ENCODE measurements at places on chromosomes 5 and 9.

DNA sequence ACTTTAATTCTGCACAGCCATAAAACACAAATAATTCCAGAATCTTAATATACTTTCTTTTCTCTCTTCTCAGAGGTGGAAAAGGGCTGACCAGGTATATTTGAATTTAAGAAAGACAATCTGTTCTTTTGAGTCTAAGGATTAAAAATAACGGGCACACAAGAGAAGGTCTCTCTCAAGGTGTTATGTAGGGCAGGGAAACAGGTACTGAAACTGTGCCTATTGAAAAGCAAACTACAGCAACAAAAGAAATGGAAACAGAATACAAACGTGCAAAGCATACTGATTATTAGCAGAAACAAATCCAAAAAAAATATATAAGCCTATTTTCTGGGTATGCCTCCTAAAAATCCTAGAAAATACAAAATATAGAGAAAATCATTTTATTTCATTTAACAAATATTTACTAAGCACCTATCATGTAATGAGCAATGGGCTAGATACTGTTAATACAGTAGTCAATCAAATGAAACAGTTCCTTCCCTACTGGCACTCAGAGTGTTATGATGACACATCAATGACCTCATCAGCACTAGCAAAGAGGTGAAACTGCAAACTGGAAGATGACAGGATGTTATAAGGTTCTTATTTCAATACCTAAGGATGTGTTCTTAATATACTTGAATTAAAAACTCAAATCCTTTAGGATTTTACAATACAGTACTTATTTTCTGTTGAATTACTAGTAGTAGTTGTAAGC is 87.7 kb downstream of the AUH start:
- DNase-seq: no peak

- no peak for DNase-seq
These were observed 1021.9 kb downstream of the CDH12 start for GRCh38 chr5:21831145-21831787.

- no peak for DNase-seq
These were observed 208.3 kb upstream of the ZNF608 start for GRCh38 chr5:124954784-124955183.

- DNase-seq: no peak
These were observed 87.7 kb downstream of the FOCAD start for GRCh38 chr9:20771729-20772128.

DNA sequence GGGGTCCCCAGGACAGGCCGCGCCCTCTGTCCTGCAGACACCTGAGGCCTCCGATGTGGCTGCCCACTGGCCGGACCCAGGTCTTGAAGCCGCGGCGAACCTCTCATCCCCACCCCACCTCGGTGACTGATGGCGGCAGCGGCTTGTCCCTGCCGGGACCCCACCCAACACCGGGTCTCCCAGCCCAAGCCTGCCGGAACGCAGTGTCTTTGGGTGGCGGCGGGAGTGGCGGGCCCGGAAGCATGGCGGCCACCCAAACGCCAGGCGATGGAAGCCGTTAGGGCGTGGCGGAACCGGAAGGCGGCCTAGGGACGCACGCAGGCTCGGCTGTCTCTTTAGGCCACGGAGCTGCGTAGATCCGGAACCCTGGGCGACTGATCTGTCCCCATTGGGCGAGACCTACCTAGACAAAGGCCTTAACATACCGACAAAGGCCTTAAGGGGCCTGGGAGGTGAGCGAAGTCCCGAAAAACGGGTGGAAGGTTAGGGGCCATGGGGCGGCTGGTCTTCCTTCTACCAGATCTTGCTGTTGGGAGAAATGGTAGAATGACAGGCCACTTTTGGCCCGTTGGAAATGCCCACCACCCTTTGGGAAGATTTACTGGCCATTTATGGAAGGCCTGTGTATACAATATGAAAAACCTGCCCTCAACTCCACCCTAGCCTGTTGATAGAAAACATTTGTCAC is 94.6 kb upstream of the SMC2 start:
- DNase-seq: no peak

- no peak for DNase-seq
These were observed 99.3 kb upstream of the ZNF366 start for GRCh38 chr5:72606525-72606924.

GRCh38 chr9:97526895-97527575 is 25.6 kb downstream of the TMOD1 start:
- peak; percentile 7 for DNase-seq

GRCh38 chr5:173457482-173457881 is 129.3 kb upstream of the STC2 start:
- DNase-seq: no peak

- peak; percentile 73 for DNase-seq
These were observed 7.2 kb downstream of the HMGCS1 start for GRCh38 chr5:43305948-43306565.

DNA sequence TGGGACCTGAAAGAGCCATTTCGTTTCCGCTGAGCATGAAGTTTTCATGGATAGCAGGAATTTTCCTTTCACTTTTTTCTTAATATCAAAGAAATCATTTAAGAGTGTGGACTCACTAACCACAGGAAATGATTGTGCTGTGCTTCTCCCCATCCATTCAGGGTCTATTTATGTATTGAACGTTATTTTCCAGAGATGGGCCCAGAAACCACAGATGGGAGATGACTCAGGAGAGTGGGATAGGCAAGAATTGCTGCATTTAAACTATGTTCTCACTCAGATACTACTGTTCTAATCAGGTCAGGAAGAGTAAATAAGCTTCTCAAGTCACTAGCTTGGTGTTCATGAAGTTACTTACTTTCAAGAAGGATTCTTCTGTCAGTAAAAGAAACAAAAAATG is 763.8 kb downstream of the DTWD2 start:
- no peak for DNase-seq

DNA sequence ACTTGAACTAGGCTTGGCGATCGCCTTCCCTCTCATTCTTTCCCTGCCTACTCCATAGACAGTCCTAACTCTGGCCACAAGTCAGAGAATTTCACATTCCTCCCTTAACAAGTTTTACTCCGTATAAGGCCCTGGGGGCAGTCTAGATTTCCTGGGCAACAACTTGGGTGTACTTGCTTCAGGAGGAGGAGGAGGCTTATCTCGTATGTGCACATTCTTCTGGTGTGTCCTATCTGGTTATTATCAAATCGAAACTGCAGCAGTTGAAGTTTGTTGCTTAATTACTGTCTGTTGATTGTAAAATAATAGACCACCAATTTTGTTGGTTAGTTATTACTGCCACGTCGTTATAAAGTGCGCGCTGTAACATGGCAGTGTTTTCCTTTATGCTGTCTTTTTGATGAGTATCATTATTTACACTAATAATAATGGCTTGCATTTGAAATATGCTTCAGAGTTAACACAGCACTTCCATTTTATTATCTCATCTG is 42.0 kb downstream of the PIP5K1B start:
- DNase-seq: no peak

- DNase-seq: no peak
These were observed 670.8 kb downstream of the ACTL7B start for GRCh38 chr9:108184941-108185340.

- no peak for DNase-seq
These were observed 2.5 kb downstream of the DOK3 start for GRCh38 chr5:177507165-177507564.

- DNase-seq: no peak
These were observed 71.9 kb downstream of the RALGPS1 start for GRCh38 chr9:126986506-126986951.

DNA sequence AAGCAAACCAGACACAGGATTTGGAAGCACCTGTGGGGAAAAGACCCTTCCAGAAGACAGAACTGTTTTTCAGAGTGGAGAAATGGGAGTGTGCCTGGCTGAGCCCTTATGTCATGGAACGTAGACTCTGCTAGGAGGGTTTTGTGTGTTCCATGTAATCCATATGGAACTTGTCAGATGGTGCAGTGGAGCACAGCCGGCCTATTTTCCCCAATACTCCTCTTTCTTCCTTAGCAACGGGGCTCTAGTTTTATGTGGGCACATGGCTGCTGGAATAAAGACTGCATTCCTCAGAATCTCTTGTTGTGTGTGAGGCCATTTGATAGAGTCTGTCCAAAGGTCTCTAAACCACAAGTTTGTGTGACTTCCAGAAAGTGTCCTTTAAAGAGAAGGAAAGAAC is 284.0 kb downstream of the DRD1 start:
- no peak for DNase-seq

GRCh38 chr5:143629871-143630659 is 181.9 kb upstream of the HMHB1 start:
- DNase-seq: no peak

DNA sequence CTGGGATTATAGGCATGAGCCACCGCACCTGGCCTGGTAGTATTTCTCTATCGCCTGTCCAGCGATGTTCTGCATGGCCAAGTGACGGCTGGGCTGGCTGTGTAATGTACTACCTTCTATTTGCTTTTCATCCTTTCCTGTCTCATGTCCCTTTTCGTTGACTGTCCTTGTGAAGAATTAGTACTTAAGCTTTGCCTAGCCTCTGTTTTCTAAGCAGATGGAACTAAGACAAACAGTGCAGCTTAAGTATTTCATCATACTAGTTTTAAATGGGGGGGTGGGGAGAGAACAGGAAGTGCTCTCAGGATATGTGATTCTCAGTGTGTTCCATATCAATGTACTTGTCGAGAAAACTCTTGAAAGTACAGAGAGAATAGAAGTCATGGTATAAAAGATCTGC is 31.7 kb upstream of the CCL21 start:
- DNase-seq: peak; percentile 50

GRCh38 chr5:140242099-140242498 is 60.8 kb downstream of the PFDN1 start:
- no peak for DNase-seq

DNA sequence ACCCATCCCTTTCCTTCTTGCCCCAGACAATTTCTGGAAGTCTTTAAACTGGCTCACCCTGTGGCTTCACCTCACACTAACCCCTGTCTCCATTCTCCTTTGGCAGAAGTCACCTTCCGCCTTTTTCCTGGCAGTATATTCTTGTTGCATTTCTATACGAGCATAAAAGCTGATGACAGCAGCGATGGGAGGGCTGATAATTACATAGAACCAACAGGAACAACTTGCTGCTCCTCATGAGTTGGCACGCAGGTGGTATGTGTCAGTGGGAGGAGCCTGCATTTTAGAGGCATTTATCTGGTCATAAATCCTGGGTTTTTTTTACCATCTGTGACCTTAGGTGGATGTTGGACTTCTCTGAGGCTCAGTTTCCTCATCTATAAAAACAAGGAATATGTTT is 61.4 kb upstream of the CKMT2 start:
- no peak for DNase-seq

DNA sequence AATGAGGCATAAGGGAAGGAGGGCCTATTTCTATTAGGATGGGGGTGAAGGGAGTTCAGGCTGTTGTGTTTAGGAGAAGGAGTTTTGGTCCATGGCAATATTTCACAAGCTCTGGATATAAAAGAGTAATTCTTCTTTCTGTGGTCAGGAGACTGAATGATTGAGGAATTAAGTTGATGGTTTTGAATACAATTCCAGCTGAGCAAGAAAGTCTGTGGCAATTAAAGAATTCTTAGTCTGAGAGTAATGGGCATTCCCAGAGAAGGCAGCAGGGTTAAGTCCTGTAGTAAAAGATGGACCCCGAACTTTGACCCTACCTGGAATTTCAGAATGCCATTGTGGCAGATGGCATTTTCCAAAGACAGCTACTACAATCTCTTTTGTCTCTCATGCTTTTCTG is 202.6 kb downstream of the TLE4 start:
- DNase-seq: no peak

GRCh38 chr9:136019681-136020060 is 58.5 kb upstream of the UBAC1 start:
- no peak for DNase-seq

DNA sequence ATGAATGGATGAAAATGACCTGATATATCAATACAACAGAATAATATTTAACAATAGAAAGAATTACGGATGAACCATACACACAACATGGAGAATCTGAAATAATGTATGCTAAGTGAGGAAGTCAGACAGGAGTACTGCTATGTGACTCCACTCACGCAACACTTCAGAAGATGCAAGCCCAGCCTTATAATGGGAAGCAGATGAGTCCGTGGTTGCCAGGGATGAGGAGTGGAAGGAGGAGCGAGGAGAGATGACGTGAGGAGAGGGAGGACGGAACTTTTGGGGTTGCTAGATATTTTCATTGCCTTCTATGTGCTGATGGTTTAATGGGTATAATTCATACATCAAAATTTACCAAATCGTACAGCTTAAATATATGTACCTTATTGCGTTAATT is 55.4 kb upstream of the ERCC6L2 start:
- no peak for DNase-seq

DNA sequence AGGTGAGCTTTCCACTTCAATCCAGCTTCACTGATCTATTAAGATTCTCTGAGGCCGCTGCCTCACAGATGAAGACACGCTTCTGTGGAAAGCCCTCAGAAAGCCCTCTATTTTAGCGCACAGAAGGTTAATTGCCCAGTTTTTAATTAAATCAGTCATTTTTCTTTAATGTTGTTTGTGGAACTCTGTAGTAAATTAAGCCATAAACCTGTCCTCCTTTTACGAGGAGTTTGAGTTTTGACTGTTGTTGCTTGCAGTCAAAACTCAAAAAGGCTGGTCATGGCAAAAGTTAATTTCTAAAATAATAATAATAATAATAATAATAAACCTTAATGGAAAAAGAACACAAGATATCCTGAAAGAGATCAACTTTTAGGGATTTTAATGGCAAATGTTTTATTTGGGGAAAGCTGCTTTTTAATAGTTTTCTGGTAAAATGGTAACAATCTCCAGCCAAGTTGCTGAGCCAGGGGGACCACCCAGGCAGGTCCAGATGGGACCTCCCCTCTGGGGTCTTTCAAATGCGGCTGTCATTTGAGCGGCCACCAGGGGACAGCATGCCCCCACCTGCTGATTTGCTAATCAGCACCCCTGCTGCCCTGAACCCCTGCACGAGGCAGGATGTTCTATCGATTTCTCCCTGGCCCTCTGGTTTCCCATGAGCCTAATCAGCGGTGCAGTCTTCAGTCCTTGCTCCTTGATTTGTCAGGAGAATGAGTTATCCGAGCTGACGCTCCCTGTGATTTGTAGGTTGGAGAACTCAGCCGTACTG is 247.2 kb downstream of the FSTL4 start:
- no peak for DNase-seq

DNA sequence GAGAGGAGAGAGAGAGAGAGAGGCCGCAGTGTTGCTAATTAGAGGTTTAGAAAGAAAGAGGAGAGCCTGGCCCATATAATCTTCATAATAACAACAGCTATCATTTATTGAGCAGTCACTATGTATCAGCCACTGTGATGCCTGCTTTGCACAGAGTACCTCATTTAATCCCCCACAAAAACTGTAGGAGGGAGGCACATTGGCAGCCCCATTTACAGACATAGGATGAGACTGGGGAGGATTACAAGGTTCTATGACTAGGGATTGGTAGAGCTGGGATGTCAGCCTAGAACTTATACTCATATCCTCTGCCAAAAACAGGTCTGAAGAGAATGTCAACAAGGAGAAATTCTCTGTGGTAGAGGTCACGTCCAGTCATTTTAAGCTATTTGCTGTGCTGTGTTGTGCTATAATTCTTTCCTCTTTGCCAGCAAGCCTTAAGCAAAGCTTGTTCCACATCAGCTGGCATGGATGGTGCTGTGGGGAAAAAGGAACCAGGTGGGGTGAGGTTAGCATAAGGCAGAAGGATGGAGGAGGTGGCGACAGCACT is 6.7 kb upstream of the GCNT4 start:
- DNase-seq: no peak

GRCh38 chr5:180018347-180019060 is 53.1 kb downstream of the RNF130 start:
- no peak for DNase-seq

GRCh38 chr9:83433846-83434245 is 104.4 kb downstream of the FRMD3 start:
- no peak for DNase-seq
